ENCODE measurements at places on chromosomes 1 and 21. TPM values are rescaled to one million over a fixed set of nuclear protein-coding genes. Genes with fewer than 3 reads are reported as not detected.

DNA sequence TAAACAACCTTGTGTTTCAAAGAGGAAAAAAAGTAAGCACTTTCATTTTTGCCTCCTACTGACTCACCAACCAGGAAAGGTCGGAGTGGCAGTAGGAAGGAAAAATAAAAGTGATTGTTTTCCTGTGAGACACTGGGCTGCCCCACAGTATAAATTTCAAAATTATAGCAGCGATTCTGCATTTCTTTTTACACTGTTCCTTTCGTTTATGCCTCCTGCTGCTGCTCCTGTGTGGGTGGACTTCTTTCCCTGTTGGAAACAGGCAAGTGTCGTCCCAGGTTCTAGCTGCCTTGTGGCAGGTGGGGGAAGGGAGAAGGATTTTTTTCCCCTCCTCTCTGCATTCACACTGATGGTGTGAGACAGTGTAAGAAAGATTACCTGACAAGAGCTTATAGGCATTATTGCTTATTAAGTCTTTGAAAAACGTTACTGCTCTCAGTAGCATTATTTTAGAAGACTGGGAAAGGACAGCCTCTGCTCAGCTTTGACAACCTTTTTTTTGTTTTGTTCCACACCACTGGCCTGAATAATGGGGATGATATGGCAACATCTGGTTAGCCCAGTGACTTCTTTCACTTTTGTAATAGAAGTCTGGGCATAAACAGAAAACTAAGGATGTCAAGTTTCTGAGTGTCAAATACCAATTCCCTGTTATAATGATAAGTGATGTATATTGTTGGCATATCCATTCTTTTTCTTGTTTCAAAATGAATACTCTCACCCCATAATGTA is 77.9 kb downstream of the NEK7 start:
- H3K4me3 ChIP-seq, result no peak overlapping the region
- H3K27ac ChIP-seq, result peak overlapping the region; percentile 24
- no peak for DNase-seq
- peaks cover 50% of the 10 kb centered on the region for H3K4me1 ChIP-seq
- no peaks in the 10 kb centered on the region for H3K27me3 ChIP-seq

- no peak for DNase-seq
- no peak overlapping the region for H3K27ac ChIP-seq
- no peaks in the 10 kb centered on the region for H3K27me3 ChIP-seq
- H3K4me3 ChIP-seq, result no peak overlapping the region
- H3K36me3 ChIP-seq, result no peaks in the 10 kb centered on the region
These were observed 21.8 kb downstream of the RGS13 start for GRCh38 chr1:192657760-192658159.

DNA sequence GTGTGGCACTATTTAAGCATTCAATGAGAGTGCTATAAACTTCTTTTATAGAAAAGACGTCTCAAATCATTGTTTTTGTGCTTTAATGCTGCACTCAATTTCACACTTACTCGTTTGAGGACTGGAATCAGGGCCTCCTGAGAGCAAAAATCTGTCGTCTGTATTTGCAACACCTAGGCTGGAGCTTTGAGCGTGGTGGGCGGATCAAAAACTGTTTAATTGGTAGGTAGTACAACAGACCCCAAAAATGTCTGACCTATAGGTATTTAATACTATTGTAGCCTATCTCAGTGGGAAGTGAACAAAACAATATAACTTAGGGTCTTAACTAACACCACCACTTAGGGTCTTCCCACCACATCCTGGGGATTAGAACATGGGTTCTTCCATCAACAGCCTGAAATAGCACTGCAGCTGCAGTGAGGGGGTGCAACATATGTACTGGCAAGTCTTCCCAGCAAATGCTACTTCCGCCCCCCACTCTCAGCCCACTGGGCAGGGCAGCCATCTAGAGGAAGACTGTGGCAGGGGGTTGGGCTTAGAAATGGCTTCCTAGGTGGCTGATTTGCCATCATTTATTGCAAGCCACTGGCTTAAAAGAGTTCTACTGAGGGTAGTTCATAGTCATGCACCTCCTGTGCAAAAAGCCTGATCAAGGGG is 48.3 kb downstream of the CD46 start:
- no peak overlapping the region for H3K4me3 ChIP-seq
- peaks cover 24% of the 10 kb centered on the region for H3K36me3 ChIP-seq
- no peaks in the 10 kb centered on the region for H3K27me3 ChIP-seq
- H3K4me1 ChIP-seq, result peaks cover 24% of the 10 kb centered on the region
- no peak for DNase-seq
- H3K27ac ChIP-seq, result no peak overlapping the region

The LIPI gene
- total RNA-seq, result not detected

GRCh38 chr1:2504949-2505272 is 21.5 kb downstream of the PANK4 start:
- no peak for DNase-seq
- H3K27ac ChIP-seq, result no peak overlapping the region
- H3K4me1 ChIP-seq, result peaks cover 15% of the 10 kb centered on the region
- peaks cover 48% of the 10 kb centered on the region for H3K27me3 ChIP-seq
- no peak overlapping the region for H3K4me3 ChIP-seq
- H3K36me3 ChIP-seq, result peaks cover 26% of the 10 kb centered on the region

DNA sequence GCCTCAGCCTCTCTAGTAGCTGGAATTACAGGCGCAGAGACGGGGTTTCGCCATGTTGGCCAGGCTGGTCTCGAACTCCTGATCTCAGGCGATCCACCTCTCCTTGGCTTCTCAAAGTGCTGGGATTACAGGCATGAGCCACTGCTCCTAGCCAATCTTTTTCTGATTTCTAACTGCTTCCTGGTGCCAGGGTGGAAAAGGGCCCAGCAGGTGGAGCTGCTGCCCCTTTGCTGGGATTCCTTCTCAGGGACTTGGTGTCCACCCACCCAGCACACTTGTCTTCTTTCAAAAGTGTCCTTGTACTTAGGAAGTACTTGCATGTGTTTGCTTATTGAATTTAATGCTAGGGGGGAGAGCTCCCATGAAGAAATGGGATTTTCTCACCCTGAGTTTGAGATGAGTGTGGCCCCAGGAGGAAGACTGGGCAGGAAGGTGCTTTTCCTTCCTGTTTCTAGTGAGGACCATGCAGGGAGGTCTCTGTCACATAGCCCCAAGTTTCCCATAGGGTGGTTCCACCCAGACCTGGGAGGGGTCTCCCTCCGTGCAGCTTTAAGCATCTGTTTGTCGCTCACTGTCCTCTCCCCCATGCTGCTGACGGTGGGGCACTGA is 14.2 kb downstream of the UTP11 start:
- no peaks in the 10 kb centered on the region for H3K27me3 ChIP-seq

DNA sequence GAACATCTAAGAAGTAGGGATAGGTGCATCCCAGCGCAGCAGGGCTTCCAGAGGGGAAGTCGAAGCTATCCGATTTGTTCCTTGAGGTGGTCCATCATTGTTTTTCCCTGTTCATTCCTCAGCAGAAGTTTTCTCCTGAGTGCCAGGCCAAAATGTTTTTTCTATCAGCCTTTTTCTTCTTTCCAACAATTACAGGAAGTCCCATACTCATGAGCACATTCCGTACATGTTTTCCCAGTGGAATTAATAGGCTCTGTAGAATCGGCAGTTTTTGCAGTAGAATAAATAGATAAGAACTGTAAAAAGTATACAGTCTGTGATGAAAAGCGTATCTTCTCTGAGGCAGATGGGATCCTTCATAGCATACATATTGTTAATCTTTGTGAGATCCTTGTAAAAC is 24.8 kb downstream of the CD101 start:
- no peaks in the 10 kb centered on the region for H3K36me3 ChIP-seq
- no peak overlapping the region for H3K4me3 ChIP-seq
- no peaks in the 10 kb centered on the region for H3K4me1 ChIP-seq
- no peaks in the 10 kb centered on the region for H3K27me3 ChIP-seq

DNA sequence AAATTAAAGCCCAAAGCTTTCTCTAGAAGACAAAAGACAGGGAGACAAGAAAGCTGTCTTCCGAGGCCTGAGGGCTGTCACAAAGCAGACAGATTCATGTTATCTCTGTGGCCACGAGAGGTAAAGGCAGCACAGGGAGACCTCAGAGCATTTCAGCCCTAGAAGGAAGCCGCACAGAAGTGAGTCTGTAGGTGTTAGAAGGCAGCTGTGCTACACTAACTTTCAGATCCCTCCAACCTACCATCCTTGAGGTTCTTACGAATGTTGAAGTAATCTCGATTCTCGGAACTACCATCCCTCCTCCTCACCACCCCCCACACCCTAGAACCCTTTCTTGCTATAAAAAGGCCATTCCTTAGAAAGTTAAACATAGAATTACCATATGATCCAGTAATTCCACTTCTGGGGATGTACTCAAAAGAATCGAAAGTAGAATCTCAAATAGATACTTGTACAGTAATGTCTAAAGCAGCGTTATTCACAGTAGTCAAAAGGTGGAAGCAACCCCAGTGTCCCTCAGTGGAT is 21.5 kb upstream of the LYST start:
- peaks cover 7% of the 10 kb centered on the region for H3K4me1 ChIP-seq
- no peaks in the 10 kb centered on the region for H3K27me3 ChIP-seq
- DNase-seq, result no peak
- H3K36me3 ChIP-seq, result no peaks in the 10 kb centered on the region
- H3K27ac ChIP-seq, result no peak overlapping the region
